Tibial nerve (tissue), 4 donors: ENCODE measurements at places on chromosomes 6 and 20.
A peak's percentile ranks its signal among the peaks of the same experiment; 100 is the strongest.

- H3K4me3 ChIP-seq, result no peak overlapping the region
- H3K36me3 ChIP-seq, result no peaks in the 10 kb centered on the region
- H3K27ac ChIP-seq, result no peak overlapping the region
- no peak for DNase-seq
Measured at GRCh38 chr6:112663698-112664097, 316.6 kb downstream of the RFPL4B start.

- H3K36me3 ChIP-seq, result no peaks in the 10 kb centered on the region
- no peaks in the 10 kb centered on the region for H3K4me1 ChIP-seq
- peak overlapping the region; percentile 45 for H3K27ac ChIP-seq
- H3K4me3 ChIP-seq, result no peak overlapping the region
Measured at GRCh38 chr6:130929036-130929678, 102.0 kb downstream of the SMLR1 start.

DNA sequence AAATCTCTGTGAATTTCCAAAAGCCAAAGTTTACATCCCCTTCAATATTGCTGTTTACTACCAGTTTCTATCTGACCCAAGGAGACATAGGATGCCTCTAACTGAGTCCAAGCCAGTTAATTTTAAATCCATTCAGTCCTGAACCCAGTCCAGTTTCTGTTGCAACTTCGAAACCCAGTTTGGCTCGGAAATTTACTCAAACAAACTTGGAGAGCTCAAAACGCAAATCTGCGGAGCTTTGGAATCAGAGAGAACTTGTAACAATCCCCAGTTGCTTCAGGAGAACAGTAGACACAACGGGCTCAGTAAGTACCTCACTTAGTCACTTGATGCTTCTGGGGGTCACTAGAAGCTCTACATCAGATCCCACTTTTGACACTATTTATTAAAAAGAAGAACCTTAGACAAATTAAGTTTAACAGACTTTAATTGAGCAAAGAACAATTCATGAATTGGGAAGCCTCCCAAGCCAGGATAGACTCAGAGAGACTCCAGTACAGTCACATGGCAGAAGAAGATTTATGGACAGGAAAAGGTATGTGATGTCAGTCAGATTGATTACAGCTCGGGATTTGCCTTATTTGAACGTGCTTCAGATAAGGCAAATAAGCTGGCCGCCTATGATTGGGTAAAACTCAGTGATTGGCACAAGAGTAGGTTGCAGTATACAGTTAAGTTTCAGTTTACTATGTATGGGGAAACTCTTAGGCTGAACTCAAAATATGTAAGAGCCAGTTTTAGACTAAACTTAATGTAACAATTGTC lies 118.0 kb downstream of the RFPL4B start:
- no peak overlapping the region for H3K27ac ChIP-seq
- H3K36me3 ChIP-seq, result no peaks in the 10 kb centered on the region
- H3K4me3 ChIP-seq, result no peak overlapping the region
- no peaks in the 10 kb centered on the region for H3K4me1 ChIP-seq
- H3K27me3 ChIP-seq, result no peaks in the 10 kb centered on the region

GRCh38 chr20:1394686-1395085 lies 1.8 kb upstream of the FKBP1A start:
- peaks cover 4% of the 10 kb centered on the region for H3K4me1 ChIP-seq
- no peak overlapping the region for H3K4me3 ChIP-seq
- no peak for DNase-seq
- H3K27ac ChIP-seq, result no peak overlapping the region

GRCh38 chr6:26304797-26305640 lies 60.0 kb upstream of the BTN3A2 start:
- DNase-seq, result no peak
- H3K36me3 ChIP-seq, result no peaks in the 10 kb centered on the region
- H3K27me3 ChIP-seq, result no peaks in the 10 kb centered on the region
- H3K4me3 ChIP-seq, result peak overlapping the region; percentile 33

GRCh38 chr6:26250698-26251044 lies 114.3 kb upstream of the BTN3A2 start:
- no peaks in the 10 kb centered on the region for H3K4me1 ChIP-seq
- no peak for DNase-seq
- H3K27ac ChIP-seq, result no peak overlapping the region
- peak overlapping the region; percentile 49 for H3K4me3 ChIP-seq
- peaks cover 84% of the 10 kb centered on the region for H3K27me3 ChIP-seq

DNA sequence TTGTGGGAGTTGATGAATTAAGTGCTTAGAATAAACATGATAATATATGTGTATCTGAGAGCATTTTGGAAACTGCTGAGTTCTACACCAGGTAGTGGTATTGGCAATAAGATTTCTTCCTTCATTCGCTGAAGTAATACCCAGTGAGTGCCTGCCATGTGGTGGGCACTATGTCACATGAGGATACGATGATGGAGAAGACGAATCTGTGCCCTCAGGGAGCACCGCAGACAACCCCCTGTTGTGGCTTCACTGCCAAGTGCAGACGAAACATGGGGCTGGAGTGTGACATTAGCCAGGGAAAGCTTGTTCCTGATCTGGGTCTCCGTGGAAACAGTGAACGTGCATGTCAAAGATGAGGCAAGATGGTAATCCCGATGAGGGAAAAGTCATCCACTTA lies 7.9 kb downstream of the ZNF76 start:
- H3K27ac ChIP-seq, result no peak overlapping the region
- no peak for DNase-seq
- no peak overlapping the region for H3K4me3 ChIP-seq
- H3K36me3 ChIP-seq, result no peaks in the 10 kb centered on the region

GRCh38 chr6:98840385-98840784 lies 6.0 kb downstream of the POU3F2 start:
- H3K27me3 ChIP-seq, result peaks cover 2% of the 10 kb centered on the region
- H3K27ac ChIP-seq, result no peak overlapping the region
- H3K4me1 ChIP-seq, result peaks cover 22% of the 10 kb centered on the region
- no peaks in the 10 kb centered on the region for H3K36me3 ChIP-seq
- no peak for DNase-seq

GRCh38 chr6:32114796-32115195 lies 5.7 kb upstream of the TNXB start:
- DNase-seq, result no peak
- peak overlapping the region; percentile 91 for H3K27ac ChIP-seq
- H3K36me3 ChIP-seq, result peaks cover 11% of the 10 kb centered on the region
- no peaks in the 10 kb centered on the region for H3K27me3 ChIP-seq
- H3K4me3 ChIP-seq, result no peak overlapping the region
- no peaks in the 10 kb centered on the region for H3K4me1 ChIP-seq

GRCh38 chr6:38169221-38169976 lies 349.9 kb downstream of the ZFAND3 start:
- H3K27me3 ChIP-seq, result no peaks in the 10 kb centered on the region
- no peak overlapping the region for H3K4me3 ChIP-seq
- DNase-seq, result no peak
- H3K36me3 ChIP-seq, result peaks cover 24% of the 10 kb centered on the region

DNA sequence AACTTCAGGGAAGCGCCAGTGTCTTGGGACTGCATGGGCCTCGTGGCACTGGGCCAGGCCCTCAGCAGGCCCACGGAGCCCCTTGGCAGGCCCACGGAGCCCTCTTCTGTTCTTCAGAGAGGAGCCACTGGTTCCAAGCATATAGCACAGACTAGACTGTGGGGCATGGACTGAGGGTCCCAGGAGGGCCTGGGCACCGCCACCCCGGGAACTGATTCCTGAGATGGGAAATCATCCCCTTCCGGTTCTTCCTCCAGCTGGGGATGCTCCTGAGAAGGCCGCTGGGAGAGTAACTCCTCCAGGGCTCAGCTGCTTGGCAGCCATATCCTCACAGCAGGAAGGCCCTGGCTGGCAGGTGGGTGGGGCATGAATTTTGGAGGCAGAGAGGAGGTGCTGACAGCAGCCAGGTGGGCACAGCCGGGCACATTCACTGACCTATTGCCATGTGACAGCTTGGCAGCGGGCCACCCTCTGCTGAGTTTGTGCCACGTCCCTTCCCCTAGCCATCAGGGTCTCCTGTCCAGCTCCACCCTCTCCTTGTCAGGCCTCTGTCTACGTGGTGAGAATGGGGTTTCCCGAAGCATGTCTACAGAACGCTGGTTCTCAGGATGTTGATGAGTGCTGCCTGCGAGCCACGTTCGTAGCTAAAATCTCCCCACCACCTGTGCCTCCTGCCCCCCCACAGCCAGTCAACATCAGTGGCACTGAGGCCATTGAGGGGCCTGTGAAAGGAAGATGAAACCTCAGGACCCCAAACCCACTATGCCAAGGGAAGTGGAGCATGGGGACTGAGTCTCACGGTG lies 152.1 kb downstream of the TAF4 start:
- no peak overlapping the region for H3K27ac ChIP-seq
- H3K4me3 ChIP-seq, result no peak overlapping the region
- no peak for DNase-seq
- H3K27me3 ChIP-seq, result no peaks in the 10 kb centered on the region
- H3K4me1 ChIP-seq, result no peaks in the 10 kb centered on the region

- H3K4me1 ChIP-seq, result no peaks in the 10 kb centered on the region
- no peak for DNase-seq
- no peak overlapping the region for H3K27ac ChIP-seq
- no peak overlapping the region for H3K4me3 ChIP-seq
- no peaks in the 10 kb centered on the region for H3K27me3 ChIP-seq
Measured at GRCh38 chr6:54099225-54099624, 12.0 kb upstream of the MLIP start.

DNA sequence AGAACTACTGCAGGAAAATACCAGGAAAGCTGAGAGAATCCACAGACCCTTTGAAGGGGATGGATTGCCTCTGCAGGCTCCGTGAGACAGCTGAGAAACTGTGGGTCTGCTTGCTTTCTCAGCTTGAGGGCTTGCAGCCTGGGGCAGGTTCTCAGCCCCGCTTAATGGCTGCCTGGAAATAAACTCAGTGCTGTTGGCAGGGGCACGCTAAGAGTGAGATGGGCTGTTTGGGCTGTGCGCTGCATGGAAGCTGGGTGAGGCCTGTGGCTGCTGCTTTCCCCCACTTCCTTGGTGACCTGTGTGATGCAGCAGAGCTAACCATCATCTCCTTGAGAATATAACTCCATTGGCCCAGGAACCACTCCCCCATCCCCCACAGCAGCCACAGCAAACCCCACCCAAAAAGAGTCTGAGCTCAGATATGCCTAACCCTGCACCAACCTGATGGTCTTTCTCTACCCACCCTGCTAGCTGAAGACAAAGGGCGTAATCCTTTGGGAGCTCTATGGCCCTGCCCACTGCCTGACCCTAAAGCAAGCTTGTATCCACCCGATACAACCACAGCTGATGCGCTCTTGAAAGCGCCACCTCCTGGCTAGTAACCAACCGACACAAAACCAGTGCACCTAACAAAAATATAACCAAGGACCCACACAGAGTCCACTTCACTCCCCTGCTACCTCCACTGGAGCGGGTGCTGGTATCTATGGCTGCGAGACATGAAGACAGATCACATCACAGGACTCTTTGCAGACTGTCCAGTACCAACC lies 800.6 kb upstream of the MAP3K7 start:
- no peak overlapping the region for H3K4me3 ChIP-seq
- H3K27me3 ChIP-seq, result no peaks in the 10 kb centered on the region
- DNase-seq, result no peak

- H3K4me3 ChIP-seq, result no peak overlapping the region
- H3K27ac ChIP-seq, result no peak overlapping the region
- no peaks in the 10 kb centered on the region for H3K27me3 ChIP-seq
- peaks cover 4% of the 10 kb centered on the region for H3K36me3 ChIP-seq
Measured at GRCh38 chr20:58327211-58327610, 17.7 kb downstream of the RAB22A start.

- H3K27ac ChIP-seq, result peak overlapping the region; percentile 99
- H3K27me3 ChIP-seq, result no peaks in the 10 kb centered on the region
- no peak for DNase-seq
- peaks cover 3% of the 10 kb centered on the region for H3K36me3 ChIP-seq
- peaks cover 16% of the 10 kb centered on the region for H3K4me1 ChIP-seq
- H3K4me3 ChIP-seq, result peak overlapping the region; percentile 85
Measured at GRCh38 chr20:50191544-50192363, 1.1 kb downstream of the CEBPB start.

DNA sequence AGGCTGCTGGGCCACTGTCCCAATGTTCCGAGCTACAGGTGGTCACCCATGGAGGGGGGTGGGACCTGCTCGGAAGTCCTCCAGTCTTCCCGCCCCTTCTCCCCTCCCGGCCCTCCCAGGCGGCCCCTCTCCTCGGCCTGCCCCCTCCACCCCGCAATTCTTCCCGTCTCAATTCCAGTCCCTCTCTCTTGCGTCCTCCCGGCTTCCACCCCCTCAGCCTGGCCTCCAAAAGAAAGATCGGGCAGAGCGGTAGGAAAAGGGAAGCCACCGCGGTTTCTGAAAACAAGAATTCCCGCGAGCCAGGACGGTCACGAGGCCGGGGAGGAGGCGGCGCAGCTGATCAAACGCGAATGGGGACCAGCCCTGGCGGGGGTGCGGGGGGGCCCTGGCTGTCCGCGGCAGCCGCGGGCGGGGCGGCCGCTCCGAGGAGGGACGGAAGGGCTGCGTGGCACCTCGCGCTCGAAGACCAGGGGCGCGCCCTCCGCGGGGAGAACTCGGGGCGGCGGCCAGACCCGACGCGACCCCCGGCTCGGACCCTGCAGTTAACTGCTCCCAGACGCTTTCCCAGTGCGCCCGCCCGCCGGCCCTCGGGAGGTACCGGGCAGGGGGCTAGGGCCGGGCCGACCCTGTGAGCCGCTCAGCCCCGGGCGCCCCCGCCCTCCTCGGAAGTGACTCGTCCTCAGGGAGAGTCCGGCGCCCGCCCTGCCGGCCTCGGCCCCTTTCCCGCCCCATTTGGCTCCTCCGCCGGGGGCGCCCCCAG lies 1.0 kb downstream of the PXDC1 start:
- H3K27ac ChIP-seq, result peak overlapping the region; percentile 95
- DNase-seq, result peak; percentile 89
- H3K4me1 ChIP-seq, result peaks cover 36% of the 10 kb centered on the region
- H3K27me3 ChIP-seq, result no peaks in the 10 kb centered on the region
- H3K4me3 ChIP-seq, result peak overlapping the region; percentile 56

GRCh38 chr6:47042275-47042791 lies at the start of gene ADGRF1:
ADGRF1 (minus strand) TSS chr6:47042332; CDS start chr6:47029061, 13,271 bp downstream.
- no peak within 1 kb of the TSS for H3K27ac ChIP-seq
- no peaks in the 10 kb centered on the region for H3K36me3 ChIP-seq
- H3K4me1 ChIP-seq, result peaks cover 3% of the 10 kb centered on the region
- H3K4me3 ChIP-seq, result no peak within 1 kb of the TSS

DNA sequence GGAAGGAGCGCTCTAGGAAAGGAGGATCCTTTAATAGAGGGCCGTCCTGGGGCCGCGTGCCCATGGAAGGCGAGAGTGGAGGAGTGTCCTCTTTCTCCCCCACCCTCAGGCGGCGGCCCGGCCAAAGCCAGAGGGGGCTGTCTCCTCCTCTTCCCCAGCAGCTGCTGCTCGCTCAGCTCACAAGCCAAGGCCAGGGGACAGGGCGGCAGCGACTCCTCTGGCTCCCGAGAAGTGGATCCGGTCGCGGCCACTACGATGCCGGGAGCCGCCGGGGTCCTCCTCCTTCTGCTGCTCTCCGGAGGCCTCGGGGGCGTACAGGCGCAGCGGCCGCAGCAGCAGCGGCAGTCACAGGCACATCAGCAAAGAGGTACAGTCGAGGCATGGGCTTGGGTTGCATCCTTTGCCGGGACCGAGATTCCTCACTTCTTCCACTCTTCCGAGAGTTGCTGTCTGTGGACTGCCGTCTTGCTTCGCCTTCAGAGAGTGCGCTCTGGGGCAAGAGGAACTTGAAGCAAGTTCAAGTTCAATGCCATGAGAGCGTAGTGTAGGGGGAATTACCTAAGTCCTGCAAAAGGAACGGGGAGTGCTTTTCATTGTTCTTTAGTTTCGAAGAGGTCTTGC lies at the start of gene LAMA2:
Gene LAMA2 (plus strand): TSS at position 148 of the 621 bp plus-strand sequence. CDS start 108 bp downstream, at position 256.
- H3K4me3 ChIP-seq, result peak within 1 kb of the TSS; percentile 75
- H3K36me3 ChIP-seq, result no peaks in the 10 kb centered on the region
- no peaks in the 10 kb centered on the region for H3K4me1 ChIP-seq
- DNase-seq, result peak; percentile 76
- H3K27ac ChIP-seq, result peak within 1 kb of the TSS; percentile 59
